ENCODE measurements at places on chromosomes 7 and 10. TPM values are rescaled to one million over a fixed set of nuclear protein-coding genes. Genes with fewer than 3 reads are reported as not detected.

The GSTO2 gene
- 3.4 TPM for total RNA-seq

The OR2A1 gene
- under 0.01 TPM for total RNA-seq

The MEST gene
- total RNA-seq: 2.0 TPM

The SEMA3E gene
- total RNA-seq: 0.06 TPM

The WNT16 gene
- total RNA-seq: under 0.01 TPM

The IKZF1 gene
- total RNA-seq: not detected

The JCAD gene
- 17.1 TPM for total RNA-seq

The DYNC1I1 gene
- 3.5 TPM for total RNA-seq

The ZNF727 gene
- total RNA-seq: 1.8 TPM

The URGCP gene
- 30.0 TPM for total RNA-seq

All from aortic smooth muscle cell (primary cell).